Ovary (tissue), 10 donors: ENCODE measurements at places on chromosomes 11 and 22. TPM values are rescaled to one million over a fixed set of nuclear protein-coding genes. Genes with fewer than 3 reads are reported as not detected.

The LIF gene
- total RNA-seq, result 0.38 TPM

- H3K4me3 ChIP-seq, result no peak overlapping the region
- H3K36me3 ChIP-seq, result no peaks in the 10 kb centered on the region
- H3K27ac ChIP-seq, result no peak overlapping the region
- no peaks in the 10 kb centered on the region for H3K4me1 ChIP-seq
- no peaks in the 10 kb centered on the region for H3K27me3 ChIP-seq
Observed at GRCh38 chr11:134066943-134067885, 1.7 kb upstream of the JAM3 start.

The YPEL4 gene
- 4.4 TPM for total RNA-seq

- no peak overlapping the region for H3K27ac ChIP-seq
- DNase-seq, result no peak
- no peaks in the 10 kb centered on the region for H3K4me1 ChIP-seq
- no peaks in the 10 kb centered on the region for H3K27me3 ChIP-seq
Observed at GRCh38 chr11:114478768-114479167, 39.5 kb downstream of the REXO2 start.

DNA sequence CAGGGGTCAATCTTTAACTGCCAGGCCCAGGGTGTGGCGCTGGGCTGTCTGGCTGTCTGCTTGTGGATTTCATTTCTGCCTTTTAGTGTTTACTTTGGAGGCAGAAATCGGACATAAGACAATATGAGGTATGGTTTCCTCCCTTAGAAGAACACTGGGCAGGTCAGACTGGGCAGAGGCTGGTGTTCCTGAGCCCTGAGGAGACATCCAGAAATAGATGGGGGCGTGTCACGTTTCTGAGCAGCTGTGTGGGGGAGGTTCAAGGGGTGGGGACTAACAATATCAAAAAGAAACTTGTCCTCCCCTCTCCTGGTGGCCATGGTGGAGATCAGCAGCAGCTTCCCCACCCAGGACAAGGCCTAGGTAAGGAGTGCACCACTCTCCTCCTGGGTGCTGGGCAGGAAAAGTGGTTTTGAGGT, at the start of gene ART1:
TSS of gene ART1 (plus strand) at position 312 of the 419 bp plus-strand sequence. CDS start 14,086 bp downstream, outside the sequence.
- H3K27me3 ChIP-seq, result no peaks in the 10 kb centered on the region
- no peak for DNase-seq
- H3K4me3 ChIP-seq, result no peak within 1 kb of the TSS
- H3K27ac ChIP-seq, result no peak within 1 kb of the TSS
- H3K36me3 ChIP-seq, result no peaks in the 10 kb centered on the region

The SEC14L2 gene
- 11.8 TPM for total RNA-seq

DNA sequence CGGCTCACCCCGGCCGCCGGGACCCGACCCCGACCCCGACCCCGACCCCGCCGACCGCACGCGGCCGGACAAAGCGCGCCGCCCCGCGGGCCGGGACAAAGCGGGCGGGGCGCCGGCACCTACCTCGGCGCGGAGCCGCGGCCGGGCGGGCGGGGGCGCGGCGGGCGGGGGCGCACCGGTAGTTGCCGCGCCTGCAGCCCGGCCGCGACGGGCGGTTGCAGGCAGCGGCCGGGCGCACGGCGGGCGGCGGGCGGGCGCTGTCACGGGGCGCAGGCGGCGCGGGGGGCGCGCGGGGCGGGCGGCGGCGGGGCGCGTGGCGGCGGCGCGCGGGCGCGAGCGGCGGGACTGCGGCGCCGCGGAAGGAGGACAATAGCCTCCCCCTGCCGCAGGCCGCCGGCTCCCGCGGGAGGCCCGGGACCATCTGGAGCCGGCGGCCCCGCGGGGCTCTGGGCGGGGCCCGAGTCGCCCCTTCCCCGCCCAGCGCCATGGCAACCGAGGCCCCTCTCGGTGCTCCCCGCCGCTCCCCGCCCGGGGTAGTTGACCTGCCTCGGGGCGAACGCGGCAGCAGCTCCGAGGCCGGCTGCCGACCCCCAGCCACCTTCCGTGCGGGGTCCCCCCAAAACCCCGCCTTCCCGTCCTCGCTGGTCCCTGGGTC, 851 bp downstream of the SPTBN2 start:
- H3K4me3 ChIP-seq, result peak overlapping the region; percentile 43
- no peaks in the 10 kb centered on the region for H3K27me3 ChIP-seq
- H3K27ac ChIP-seq, result no peak overlapping the region
- no peak for DNase-seq
- H3K4me1 ChIP-seq, result peaks cover 2% of the 10 kb centered on the region
- no peaks in the 10 kb centered on the region for H3K36me3 ChIP-seq

The GDPD4 gene
- total RNA-seq, result not detected

The SLC25A18 gene
- total RNA-seq, result 0.95 TPM

- no peaks in the 10 kb centered on the region for H3K36me3 ChIP-seq
- no peak overlapping the region for H3K4me3 ChIP-seq
- H3K27me3 ChIP-seq, result no peaks in the 10 kb centered on the region
- DNase-seq, result no peak
- no peak overlapping the region for H3K27ac ChIP-seq
Observed at GRCh38 chr11:11334607-11335006, 18.4 kb downstream of the CSNK2A3 start.

GRCh38 chr11:119445850-119446249, 22.9 kb upstream of the THY1 start:
- H3K27ac ChIP-seq, result no peak overlapping the region
- no peaks in the 10 kb centered on the region for H3K36me3 ChIP-seq
- H3K4me1 ChIP-seq, result peaks cover 9% of the 10 kb centered on the region
- H3K4me3 ChIP-seq, result no peak overlapping the region

DNA sequence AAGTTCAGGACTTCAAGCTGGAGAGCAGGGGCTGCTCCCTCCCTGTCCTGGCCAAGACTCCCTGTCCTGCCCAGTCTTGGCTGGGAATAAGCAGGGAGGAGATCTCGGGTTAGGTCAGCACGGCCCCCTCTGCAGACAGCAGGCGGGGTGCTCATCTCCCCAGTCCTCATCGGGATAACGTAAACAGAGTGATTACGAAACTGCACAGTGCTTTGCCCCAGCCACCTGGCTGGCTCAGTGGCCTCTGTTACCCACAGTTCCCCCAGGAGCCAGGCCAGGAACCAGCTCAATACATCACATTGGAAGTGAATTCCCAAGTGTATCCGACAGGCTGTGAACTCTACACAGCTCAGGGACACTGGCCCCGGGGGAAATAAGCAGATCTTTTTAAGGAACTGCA, 42.7 kb upstream of the KCNJ11 start:
- no peaks in the 10 kb centered on the region for H3K4me1 ChIP-seq
- no peak overlapping the region for H3K4me3 ChIP-seq
- H3K36me3 ChIP-seq, result no peaks in the 10 kb centered on the region

DNA sequence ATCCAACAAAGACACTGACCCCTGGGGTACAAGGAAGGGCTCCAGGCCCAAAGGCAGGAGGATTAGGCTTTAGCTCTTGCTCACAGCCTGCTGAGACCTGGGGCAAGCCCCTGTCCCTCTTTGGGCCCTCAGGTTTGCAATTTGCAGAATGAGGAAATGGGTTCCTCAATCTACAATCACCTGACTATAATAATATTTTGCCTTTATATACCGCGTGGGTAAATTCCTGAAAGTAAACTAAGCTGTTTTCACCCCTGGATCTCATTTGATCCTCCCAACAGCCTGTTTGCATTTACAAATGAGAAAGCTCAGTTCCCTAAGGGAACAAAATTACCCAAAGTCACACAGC, 797 bp downstream of the STARD10 start:
- no peak for DNase-seq
- no peaks in the 10 kb centered on the region for H3K27me3 ChIP-seq
- peak overlapping the region; percentile 89 for H3K27ac ChIP-seq

DNA sequence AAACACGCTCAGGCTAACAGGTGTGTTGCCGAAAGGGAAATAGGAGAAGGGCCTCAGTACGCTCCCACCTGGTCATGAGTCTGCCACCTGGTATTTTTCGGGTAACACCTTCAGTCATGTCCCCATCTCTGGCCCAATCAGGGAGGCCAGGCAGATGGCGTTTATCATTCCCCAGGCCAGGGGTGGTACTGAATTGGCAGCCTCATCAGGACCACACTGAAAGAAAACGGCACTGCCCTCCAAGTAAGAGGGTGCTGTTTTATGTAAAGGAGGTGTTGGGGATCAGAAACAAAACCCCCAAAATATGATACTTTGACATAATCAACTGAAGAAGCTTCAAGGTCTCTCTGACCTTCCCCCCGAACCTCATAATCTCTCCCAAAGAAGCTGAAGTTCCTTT, 58.9 kb downstream of the RCN1 start:
- no peak for DNase-seq
- H3K27me3 ChIP-seq, result no peaks in the 10 kb centered on the region
- no peaks in the 10 kb centered on the region for H3K36me3 ChIP-seq
- no peak overlapping the region for H3K4me3 ChIP-seq

GRCh38 chr11:2742611-2743426, 43.0 kb upstream of the KCNQ1OT1 start:
- no peaks in the 10 kb centered on the region for H3K27me3 ChIP-seq
- no peaks in the 10 kb centered on the region for H3K36me3 ChIP-seq
- no peak for DNase-seq
- H3K4me3 ChIP-seq, result no peak overlapping the region

- H3K4me1 ChIP-seq, result peaks cover 12% of the 10 kb centered on the region
- H3K27me3 ChIP-seq, result no peaks in the 10 kb centered on the region
- H3K4me3 ChIP-seq, result no peak overlapping the region
- no peak overlapping the region for H3K27ac ChIP-seq
- no peak for DNase-seq
Observed at GRCh38 chr11:34351687-34352469, 5.9 kb downstream of the ABTB2 start.

- H3K36me3 ChIP-seq, result no peaks in the 10 kb centered on the region
- no peaks in the 10 kb centered on the region for H3K4me1 ChIP-seq
- H3K4me3 ChIP-seq, result no peak overlapping the region
- H3K27ac ChIP-seq, result no peak overlapping the region
- no peaks in the 10 kb centered on the region for H3K27me3 ChIP-seq
Observed at GRCh38 chr22:39721206-39722031, 150.9 kb downstream of the CACNA1I start.

The KDM4E gene
- total RNA-seq, result not detected

DNA sequence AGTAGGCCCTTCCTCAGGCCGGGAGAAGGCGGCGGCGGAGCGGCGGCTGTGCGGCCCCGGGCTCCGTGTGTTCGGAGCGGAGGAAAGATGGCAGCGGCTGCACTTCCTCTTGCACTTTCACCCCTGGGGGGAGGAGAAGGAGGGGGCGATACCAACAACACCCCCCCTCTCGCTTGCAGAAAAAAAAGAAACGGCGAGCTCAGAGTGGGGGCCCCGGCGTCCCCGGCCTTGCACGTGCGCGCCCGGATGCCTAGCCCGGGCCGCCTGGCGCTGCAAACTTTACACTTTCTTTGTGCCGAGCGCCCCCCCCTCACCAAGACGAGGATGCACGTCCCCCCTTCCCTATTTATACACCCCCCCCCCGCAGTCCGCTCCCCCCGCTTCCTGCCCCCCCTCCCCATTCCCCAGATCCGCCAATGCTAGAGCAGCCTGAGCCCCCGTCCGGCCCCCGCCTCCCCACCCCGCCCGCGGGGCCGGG, at the start of gene PATZ1:
TSS of gene PATZ1 (minus strand) at position 92 of the 478 bp plus-strand sequence. CDS start 744 bp downstream, outside the sequence.
- peak within 1 kb of the TSS; percentile 73 for H3K4me3 ChIP-seq
- H3K27me3 ChIP-seq, result no peaks in the 10 kb centered on the region
- H3K27ac ChIP-seq, result peak within 1 kb of the TSS; percentile 72

- H3K27me3 ChIP-seq, result no peaks in the 10 kb centered on the region
- peaks cover 12% of the 10 kb centered on the region for H3K4me1 ChIP-seq
- H3K27ac ChIP-seq, result peak overlapping the region; percentile 47
- peak overlapping the region; percentile 10 for H3K4me3 ChIP-seq
- DNase-seq, result peak; percentile 86
Observed at GRCh38 chr11:74696939-74697675, 34.1 kb downstream of the CHRDL2 start.

The TP53I11 gene
- total RNA-seq, result 12.0 TPM
